Glomerular endothelial cell (primary cell): ENCODE measurements at places on chromosomes 7 and 10. TPM values are rescaled to one million over a fixed set of nuclear protein-coding genes. Genes with fewer than 3 reads are reported as not detected.
A peak's percentile ranks its signal among the peaks of the same experiment; 100 is the strongest.

The SRGN gene
- total RNA-seq = 380 and 694 TPM in 2 replicates

The GGCT gene
- total RNA-seq = 32.0 and 33.8 TPM in 2 replicates

The STEAP1B gene
- total RNA-seq = 10.5 and 16.4 TPM in 2 replicates

DNA sequence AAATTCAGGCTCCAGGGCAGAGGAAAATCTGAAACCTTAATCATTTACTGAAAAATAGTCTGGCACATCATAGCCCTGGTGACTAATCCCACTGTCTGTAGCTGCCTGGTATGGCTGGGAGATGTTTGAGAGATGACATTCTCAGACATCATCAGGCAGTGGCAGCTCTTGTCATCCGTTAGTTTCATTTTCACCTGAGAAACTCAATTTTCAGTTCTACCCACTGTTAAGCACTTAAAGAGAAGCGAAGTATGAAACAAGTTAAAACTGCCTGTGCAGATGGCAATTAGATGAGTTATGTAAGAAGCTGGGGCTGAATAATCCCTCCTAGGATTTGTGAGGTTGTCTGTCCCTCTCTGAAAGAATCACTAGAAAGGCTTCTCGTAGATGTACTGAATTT, 150.2 kb downstream of the NSUN6 start:
- no peak for DNase-seq

- no peak for DNase-seq
These were observed 733 bp upstream of the ARL5B start for GRCh38 chr10:18658271-18659124.

- no peak for DNase-seq
These were observed 227.1 kb downstream of the KCNMA1 start for GRCh38 chr10:77410523-77410922.

GRCh38 chr7:105178928-105179541, 165.0 kb downstream of the KMT2E start:
- DNase-seq = no peak

- no peak for DNase-seq
These were observed 114.4 kb downstream of the RTKN2 start for GRCh38 chr10:62154231-62154630.

The TNS3 gene
- 61.7 and 62.3 TPM in 2 replicates for total RNA-seq

DNA sequence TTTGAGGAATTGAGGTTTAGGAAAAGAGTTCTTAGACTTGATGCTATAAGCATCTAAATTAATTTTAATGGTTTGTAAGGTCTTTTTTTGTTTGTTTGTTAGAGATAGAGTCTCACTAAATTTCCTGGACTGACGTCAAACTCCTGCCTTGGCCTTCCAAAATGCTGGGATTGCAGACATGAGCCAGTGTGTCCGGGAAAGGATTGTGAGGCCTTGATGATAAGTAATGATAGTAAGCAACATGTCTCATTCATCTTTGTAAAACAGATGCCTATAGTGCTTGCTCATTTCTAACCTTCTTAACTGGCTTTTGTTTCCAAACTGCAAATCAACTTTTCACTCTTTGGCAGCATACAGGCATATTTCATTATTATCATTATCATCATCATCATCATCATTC, 176.0 kb upstream of the KCND2 start:
- DNase-seq = no peak

- DNase-seq = no peak
These were observed 2.2 kb downstream of the CFAP46 start for GRCh38 chr10:132939957-132940790.

The MACROH2A2 gene
- 5.8 and 7.3 TPM in 2 replicates for total RNA-seq

DNA sequence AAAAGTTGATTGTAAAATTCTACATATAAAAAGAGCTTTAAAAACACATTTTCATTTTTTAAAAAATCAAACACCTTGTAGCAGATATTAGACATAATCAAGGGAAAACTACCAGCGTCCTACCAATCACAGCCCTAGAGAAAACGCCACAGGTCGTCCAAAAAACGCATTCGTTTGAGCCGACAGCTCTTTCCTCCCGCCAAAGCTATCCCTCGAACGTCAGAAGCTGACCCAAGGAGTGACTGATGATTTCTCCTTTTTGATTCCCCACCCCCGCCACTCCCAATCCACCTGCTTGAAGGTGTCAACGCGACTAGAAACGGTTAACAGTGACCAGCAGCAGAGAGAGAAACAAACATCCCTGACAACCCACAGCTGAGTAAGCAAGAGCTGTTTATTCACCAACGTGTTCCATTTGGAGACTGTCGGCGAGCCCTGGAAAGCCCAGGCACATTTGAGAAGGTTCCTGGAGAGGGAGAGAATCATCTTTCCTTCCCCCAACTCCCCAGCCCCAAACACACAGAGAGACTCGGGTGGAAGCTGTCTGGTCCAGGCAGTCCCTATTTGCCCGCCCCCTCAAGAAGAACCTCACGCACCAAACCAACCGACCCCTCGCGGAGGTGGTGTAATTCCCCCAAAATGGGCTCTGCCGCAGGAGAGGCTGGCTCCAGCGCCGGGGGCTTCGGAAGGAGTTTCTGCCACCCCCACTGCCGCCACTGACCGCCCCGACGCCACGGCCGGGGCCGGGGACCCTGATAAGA, 622 bp downstream of the CPEB3 start:
- no peak for DNase-seq

GRCh38 chr10:125103466-125103865, 56.9 kb downstream of the CTBP2 start:
- no peak for DNase-seq

DNA sequence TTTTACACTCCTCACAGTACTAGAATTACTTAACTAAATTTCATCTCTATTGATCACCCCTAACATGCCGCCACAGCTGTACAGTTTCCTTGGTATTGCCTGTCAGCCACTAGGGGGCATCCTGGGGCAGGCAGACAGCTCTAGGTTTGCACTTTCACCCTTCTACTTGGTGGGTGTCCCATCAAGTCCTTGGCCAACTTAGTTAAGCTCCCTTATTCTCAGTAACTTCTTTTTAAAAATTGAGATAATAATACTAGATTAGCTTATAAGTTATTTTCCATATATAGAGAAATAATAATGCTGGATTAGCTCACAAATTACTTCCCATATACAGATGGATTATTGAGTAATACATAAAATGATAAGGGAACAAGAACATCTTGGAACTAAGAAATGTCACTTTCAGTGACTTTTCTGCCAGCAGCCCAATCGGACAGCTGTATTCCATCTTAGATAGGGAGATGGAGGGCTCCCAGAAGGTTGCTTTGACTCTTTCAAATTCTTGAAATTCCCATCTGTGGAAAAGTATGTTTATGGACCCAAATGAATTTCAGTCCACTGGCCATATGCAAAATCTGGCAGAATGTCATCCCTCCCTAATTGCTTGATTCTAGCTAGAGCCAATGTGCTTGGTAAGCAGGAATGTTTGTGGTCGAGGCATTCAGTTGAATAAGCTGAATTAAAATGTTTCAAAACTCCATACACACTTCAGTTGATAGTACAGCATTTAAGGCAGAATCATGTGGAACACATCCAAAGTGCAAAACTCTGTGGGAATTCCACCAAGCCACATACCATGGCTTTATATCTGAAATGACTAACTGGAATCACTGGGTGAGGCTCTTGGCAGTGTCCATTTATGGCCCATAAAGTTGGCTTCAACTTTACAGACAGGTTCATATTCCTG, 309.7 kb downstream of the CSTF2T start:
- no peak for DNase-seq

GRCh38 chr7:28392289-28392688, 20.0 kb upstream of the CREB5 start:
- no peak for DNase-seq

The PRKG1 gene
- total RNA-seq = 1.6 and 4.9 TPM in 2 replicates

The RARRES2 gene
- not detected in 2 replicates for total RNA-seq

The ERCC6 gene
- total RNA-seq = 10.7 and 14.5 TPM in 2 replicates

The AQP1 gene
- total RNA-seq = 0.82 and 6.9 TPM in 2 replicates

The PTPRZ1 gene
- not detected in 2 replicates for total RNA-seq

The UNCX gene
- not detected in 2 replicates for total RNA-seq

- no peak for DNase-seq
These were observed 101.4 kb upstream of the ZNF32 start for GRCh38 chr10:43749940-43750552.

DNA sequence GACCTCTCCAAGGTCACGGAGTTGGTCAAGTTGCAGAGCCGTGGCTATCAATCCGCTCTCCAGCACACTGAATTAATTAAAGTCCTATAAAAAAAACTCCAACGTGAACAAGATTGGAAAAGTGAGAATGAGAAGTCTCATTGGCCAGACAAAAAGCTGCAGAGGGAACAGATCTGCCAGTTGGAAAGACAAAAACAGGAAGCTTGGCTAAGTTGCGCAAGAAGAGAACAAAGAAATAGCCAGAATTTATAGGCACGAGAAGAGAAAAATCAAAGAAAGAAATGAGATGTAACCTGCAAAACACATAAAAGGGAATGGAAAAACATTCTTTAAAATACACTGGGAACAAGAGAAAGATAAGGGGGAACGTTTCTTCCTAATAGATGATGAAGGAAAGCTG, 45.7 kb upstream of the CRTAC1 start:
- DNase-seq = no peak

DNA sequence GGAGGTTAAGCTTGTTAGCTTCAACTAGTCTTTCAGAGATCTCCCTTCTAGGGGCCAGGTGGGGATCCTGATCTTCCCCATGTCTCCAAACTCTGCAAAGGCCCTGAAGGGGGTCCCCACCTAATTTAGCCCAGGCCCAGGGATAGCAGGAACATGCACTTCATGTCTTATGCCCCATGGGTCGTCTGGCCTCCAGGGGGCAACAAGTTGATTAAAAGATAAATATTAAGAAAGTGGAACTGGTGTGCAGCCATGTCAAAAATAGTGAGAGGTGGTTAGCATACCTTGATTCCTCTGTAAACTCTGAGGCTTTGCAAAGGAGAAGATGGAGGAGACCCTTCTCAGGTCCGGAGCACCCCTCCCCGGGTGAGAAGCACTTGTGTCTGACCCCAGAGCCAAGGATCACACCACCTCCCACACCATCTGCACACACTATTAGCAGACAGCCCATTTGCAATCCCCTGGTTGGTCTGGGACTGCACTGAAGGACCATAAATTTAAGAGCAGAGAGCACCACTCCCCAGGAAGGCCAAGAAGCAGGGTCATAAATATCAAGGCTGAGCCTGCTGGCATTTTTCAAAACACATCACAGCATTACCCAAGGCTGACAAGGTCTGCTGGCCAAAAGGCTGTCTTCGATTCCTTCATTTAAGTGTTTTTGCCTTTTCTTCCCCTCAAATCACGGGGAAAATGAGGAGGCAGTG, 44.2 kb upstream of the LRRC18 start:
- DNase-seq = no peak

The HMX2 gene
- total RNA-seq = not detected in 2 replicates

DNA sequence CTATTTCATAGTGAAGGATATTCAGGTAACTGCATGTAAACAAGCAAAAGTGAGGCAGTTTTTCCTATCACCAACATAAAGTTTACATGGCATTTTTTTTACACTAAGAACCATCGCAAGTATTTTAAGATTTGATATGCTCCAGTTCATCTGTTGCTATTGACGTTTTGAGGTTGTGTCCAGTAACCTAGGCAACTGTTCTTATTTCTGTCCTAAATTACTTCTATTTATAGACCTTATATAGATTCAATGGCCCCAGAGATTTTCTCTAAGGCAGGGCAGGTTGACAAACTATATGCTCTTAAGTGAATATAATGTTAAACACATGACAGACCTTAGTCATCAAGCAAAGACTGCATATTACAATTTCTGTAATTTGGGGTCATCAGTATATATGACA, 830.2 kb upstream of the LRRTM3 start:
- no peak for DNase-seq

GRCh38 chr10:131947631-131948347, 33.9 kb downstream of the BNIP3 start:
- DNase-seq = peak; percentile 65

The NKX2-3 gene
- not detected in 2 replicates for total RNA-seq

GRCh38 chr7:26685606-26686005, 178.8 kb downstream of the SKAP2 start:
- no peak for DNase-seq

The ACTR3C gene
- total RNA-seq = 0.53 and 2.1 TPM in 2 replicates

DNA sequence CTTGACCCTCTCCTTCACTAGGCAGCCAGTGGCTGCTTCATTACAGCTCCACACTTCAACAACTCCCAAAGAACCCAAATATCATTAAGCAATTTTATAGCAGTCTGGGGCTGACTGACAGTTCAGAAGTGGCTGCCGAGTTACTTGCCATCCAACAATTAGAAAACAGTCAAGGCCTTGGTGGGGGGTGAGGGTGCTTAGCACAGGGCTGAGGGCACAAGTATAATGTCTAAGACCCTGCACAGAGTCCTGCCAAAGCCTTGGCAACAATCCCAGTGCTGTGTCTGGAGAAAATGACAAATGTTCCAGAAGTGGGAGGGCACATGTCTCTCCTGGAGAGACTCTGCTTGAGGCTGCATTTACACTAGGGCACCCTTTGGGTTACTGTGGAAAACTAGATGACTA, 71.1 kb downstream of the CXCL12 start:
- no peak for DNase-seq

The PTER gene
- 2.3 and 3.4 TPM in 2 replicates for total RNA-seq

GRCh38 chr7:38025815-38026214, 105.4 kb downstream of the EPDR1 start:
- no peak for DNase-seq

- DNase-seq = no peak
These were observed 1.6 kb upstream of the COL13A1 start for GRCh38 chr10:69800109-69800508.

- DNase-seq = no peak
These were observed 14.9 kb upstream of the SLIT1 start for GRCh38 chr10:97200616-97201015.

DNA sequence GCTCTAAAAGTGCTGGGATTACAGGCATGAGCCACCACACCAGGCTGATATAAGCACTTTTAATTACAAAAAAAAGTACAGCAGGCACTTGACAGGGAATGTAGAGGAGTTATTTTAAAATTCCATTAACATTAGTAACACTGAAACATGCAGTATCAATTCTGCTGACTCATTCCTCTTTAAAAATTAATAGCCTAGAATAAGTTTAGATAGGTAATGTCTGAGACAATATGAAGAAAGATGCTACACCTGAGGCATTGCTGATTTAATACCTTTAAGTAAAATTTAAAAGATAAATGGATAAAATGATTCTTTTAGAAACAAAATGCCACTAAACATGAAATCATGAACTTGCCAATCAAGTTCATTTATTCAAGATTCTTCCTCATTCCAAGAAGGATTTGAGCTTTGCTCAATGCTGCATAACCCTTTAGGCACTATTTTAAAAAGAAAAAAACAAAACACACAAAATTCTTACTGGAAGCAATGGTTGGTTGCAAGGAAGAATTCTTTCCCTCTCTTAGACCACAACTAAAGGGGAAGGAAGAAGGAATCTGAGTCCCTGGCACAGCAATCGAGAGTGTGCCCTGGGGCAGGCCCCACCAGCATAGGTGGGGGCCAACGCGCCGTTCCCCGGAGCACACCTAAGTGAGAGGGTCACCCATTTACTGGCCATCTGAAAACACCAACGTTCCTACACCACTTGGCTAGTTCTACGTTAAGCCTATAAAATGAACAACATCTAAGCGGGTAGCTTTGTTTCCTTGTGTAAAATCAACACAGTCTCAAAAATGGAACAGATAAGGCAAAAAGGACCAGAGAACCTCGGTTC, 26.6 kb downstream of the ESYT2 start:
- DNase-seq = no peak

GRCh38 chr7:31095286-31096197, 43.4 kb downstream of the ADCYAP1R1 start:
- no peak for DNase-seq
